ENCODE measurements at places on chromosomes 3 and 15.

DNA sequence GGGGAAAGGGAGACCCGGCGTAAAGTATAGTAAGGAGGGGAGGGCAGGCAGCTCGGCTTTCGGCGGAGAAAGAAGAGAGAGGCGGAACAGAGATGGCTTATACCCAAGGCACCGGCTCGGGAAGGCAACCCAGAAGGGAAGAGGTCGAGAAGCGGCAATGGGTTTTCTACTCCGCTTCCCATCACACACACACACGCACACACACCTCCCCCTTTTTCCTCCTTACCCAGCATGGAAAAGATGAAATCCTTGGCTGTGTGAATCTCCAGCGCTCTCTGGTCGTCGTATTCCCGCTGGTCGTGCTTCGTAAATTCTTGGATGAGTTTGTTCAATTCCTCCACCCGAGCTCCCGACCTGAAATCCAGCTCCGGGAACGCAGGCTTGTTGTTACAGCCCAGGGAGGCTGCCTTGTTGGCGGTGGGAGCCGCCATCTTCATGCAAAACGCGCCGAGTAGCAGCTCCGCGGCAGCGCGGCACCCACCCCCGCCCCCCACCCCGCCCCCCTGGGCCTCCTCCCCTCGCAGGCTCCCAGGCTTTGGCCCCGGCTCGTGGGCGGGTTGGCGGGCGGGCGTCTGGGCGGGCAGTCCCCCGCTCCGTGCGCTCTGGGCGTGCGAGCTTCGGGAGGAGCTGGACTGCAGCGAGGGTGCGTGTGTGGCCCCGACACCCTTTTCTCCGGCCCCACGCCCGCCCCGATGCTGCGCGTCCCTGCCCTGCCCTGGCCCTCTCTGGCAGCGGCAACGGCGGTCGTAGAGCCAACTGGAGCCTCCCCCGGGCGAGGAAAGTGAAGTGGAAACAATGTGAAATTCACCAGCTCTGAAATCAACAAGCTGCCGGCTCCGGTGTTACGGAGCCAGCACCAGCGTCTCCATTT lies at the start of gene MB21D2:
MB21D2 (minus strand) TSS at position 453 of the 871 bp plus-strand sequence; CDS start at position 437, 16 bp downstream.
- no peak for DNase-seq

DNA sequence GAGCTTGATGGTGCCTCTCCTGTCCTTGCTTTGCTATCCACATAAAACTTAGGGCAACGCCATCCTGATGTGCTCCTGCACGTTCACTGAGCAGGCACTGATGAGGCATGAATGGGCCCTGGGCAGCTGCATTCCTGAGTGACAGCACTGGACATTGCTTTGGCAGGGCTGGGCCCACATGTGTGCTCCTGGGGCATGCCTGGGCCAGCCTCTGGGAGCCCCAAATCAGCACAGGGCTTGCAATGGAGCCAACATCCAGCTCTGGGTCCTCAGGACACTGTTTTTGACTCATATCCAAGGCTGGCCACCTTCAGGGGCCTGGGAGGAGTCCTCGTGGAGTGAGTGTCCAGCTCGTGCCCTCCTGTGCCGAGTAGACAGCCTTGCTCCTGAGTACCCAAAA lies 5.9 kb upstream of the TKT start:
- DNase-seq = no peak

DNA sequence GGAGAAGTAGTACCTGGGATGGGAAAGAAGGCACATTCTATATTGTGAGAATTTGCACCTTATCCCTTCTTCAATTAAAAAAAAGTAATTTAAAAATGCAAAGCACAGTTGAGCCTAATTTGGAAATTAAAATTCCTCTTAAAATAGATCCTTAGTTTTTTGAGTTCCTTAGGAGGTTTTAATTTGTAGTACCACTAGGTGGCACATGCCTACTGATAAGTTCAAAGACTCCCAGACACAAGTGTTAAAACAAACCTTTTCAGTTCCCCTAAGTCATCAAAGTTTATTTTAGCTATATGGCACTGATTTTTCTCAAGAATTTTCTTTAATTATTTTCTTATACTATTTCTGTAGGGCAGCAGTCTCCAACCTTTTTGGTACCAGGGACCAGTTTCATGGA lies 127.6 kb upstream of the AZI2 start:
- DNase-seq = peak; percentile 2

DNA sequence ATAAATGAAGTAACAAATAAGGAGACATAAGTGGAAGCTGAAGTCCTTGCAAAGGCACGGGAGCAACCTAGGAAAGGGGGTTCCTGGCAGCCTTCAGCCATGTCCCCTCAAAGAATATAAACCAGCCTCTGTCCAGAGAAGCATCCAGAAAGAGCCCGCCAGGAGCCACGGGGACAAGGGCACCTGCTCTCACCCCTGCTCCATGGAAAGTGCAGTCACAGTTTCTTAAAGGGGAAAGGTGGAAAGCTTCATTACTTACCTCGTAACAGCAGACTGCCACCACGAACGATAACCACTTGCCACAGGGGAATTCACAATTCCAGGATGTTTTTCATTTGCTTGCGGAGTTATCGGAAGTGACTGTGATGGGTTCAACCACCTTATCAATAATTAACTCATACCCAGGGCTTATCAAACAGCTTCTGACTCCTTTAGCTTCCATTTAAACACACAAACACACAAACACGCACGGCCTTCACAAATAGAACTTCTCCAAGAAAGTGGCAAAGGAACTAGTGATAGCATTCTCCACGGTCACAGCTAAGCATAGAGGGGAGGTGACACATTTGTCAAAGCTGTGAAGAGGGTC lies 134.2 kb upstream of the IGF1R start:
- no peak for DNase-seq

All from epithelial cell of prostate (primary cell).